ENCODE measurements at places on chromosomes 1 and 21. TPM values are rescaled to one million over a fixed set of nuclear protein-coding genes. Genes with fewer than 3 reads are reported as not detected.
A peak's percentile ranks its signal among the peaks of the same experiment; 100 is the strongest.

DNA sequence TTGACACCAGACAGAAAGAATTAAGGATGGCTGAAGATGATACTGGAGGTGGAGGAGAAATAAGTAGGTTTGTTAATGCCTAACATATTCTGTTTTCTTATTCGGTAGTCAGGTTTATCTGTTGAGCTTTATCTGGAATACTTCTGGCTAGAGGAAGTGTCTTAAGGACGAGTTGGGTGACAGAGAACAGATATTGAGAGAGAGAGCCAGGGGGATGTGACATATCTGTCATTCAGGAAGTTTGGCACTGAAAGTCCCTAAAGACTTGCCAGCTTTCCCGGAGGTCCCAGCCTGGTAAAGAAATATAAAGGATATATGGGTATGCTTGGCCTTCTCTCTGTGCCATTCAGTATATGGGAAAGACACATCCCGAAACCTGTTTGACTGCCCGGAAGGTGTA lies 280.6 kb downstream of the ZP4 start:
- no peak for DNase-seq

DNA sequence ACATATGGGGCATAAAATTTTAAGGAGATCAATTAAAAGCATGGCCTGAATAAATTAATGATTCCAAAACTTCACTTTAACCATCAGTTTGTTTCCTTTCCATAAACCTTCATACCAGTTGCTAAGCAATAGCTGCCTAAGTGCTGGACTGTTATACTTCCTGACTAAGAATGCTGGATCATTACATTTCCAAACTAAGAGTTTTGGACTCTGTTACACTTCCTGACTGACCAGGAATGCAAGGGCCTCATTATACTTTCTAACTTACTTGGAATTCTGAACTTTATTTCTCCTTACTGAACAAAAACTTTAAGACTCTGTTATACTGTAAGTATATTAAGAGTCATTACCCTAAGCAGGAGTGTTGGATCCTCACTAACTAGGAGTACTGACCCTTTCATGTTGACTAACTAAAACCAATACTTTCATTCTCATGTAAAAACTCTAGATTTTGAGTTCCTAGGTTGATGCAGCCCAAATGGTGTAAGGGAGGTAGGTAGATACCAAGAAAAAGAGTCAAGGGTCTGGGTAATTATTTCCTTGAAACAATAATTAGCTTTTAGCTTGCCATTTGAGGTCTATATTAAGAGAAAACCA lies 118.2 kb downstream of the FAF1 start:
- no peak for DNase-seq

GRCh38 chr1:157163273-157164127 lies 25.3 kb upstream of the ETV3 start:
- peak; percentile 85 for DNase-seq

DNA sequence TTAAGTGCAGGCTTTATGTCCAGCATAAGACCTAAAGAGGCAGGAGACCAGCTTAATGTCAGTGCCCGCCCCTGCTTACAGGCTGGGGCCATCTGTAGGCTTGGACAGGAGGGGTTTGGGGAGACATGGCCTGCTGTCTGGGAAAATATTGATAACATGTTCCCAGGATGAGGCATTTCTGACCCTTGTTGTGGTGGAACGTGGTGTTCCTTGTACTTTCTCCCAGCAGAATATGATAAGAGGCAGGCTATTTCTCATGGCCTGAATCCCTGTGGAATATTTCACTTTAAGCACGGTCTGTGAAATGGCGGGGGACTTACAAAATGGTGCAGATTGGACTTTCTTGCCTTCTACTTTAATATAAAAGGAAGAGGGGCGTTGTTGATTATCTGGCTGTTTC lies 41.9 kb upstream of the PLA2G5 start:
- no peak for DNase-seq

DNA sequence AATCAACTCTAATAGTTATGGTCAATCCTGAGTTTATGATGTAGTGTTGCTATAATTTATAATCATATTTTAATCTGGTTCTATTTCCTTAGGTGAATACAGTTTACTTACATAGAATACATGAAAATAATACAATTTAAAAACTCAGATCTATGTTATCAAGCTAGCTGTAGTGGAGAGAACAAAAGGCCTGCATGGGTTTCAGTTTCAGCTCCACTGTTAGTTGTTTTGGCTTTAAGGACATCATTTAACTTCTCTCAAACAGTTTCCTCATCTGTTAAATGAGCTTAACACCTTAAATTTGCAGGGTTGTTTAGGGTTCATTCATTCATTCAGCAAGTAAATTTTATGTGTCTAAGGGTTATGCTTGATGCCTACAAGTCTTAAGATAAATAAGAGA lies 98.4 kb upstream of the KIAA1614 start:
- no peak for DNase-seq

GRCh38 chr1:41382480-41383090 lies 21.4 kb downstream of the FOXO6 start:
- no peak for DNase-seq

GRCh38 chr1:49323925-49324540 lies 547.3 kb upstream of the BEND5 start:
- DNase-seq, result no peak

GRCh38 chr21:43779660-43780059 lies 3.6 kb upstream of the CSTB start:
- DNase-seq, result no peak

- no peak for DNase-seq
Observed at GRCh38 chr1:1922956-1923833, 4.1 kb upstream of the TMEM52 start.

DNA sequence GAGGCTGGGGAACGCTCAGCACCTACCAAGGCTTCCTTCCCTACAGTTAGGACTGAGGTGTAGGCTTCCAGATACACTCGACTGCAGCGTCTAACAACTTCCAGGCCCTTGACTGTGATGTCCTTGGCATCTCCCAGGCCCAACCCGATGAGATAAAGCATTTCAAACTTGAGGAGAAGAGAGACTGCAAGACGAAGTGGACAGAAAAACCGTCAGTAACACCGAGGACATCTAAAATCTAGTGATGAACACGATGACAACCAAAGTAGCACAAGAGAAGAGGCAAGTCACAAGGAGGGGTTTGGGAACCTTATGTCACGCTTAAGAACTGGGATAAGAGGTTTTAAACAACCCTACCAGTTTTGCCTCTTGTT lies 314 bp downstream of the DPH5 start:
- peak; percentile 20 for DNase-seq

GRCh38 chr1:68314151-68314780 lies 81.9 kb upstream of the WLS start:
- no peak for DNase-seq

GRCh38 chr1:21266119-21266774 lies 24.0 kb downstream of the ECE1 start:
- no peak for DNase-seq

GRCh38 chr1:34002810-34003209 lies 138.9 kb downstream of the HMGB4 start:
- DNase-seq, result no peak

GRCh38 chr1:210445931-210446330 lies 117.2 kb downstream of the HHAT start:
- no peak for DNase-seq

DNA sequence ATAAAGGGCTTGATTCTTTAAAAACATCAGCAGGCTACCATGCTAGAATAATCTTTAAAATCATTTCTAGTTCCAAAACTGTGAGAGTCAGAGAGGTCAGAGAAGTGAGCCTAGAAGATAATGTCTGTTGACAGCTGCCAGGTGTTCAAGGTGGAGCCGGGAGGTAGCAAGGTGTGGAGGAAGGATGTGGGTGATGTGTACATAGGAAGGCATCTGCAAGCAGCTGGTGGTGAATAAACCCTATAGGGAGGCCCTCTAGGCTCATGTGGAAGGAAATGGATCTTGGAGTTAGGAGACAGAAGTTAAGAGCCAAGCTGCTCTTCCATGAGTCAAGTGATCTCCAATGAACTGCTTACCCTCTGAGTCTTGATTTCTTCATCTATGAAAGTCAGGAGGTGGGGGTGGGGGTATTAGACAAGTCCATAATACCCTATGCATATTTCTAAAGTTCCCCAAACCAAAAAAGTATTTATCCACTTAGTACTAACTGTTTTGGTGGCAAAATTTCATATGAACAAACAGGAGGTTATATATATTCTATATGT lies 266.3 kb downstream of the RHOU start:
- DNase-seq, result no peak

GRCh38 chr1:117559985-117560384 lies 45.9 kb upstream of the TENT5C start:
- no peak for DNase-seq

- no peak for DNase-seq
Observed at GRCh38 chr1:38814984-38815464, 44.5 kb downstream of the RRAGC start.

- DNase-seq, result no peak
Observed at GRCh38 chr1:219788091-219788490, 140.3 kb downstream of the SLC30A10 start.

GRCh38 chr1:77387553-77387952 lies 105.7 kb downstream of the AK5 start:
- DNase-seq, result no peak

- no peak for DNase-seq
Observed at GRCh38 chr1:198933515-198934222, 294.8 kb downstream of the PTPRC start.

GRCh38 chr1:40696294-40696693 lies 4.8 kb downstream of the NFYC start:
- DNase-seq, result no peak

LRRC71 gene
- not detected for total RNA-seq

SPRR5 gene
- total RNA-seq, result not detected

ELAPOR1 gene
- 8.7 TPM for total RNA-seq

BSND gene
- total RNA-seq, result not detected

GPR37L1 gene
- total RNA-seq, result not detected

CD1B gene
- not detected for total RNA-seq

RUNX3 gene
- total RNA-seq, result 156 TPM

RXFP4 gene
- total RNA-seq, result not detected

UMODL1 gene
- not detected for total RNA-seq

KCNA3 gene
- total RNA-seq, result 20.0 TPM

NGF gene
- not detected for total RNA-seq

Data from activated CD4-positive, alpha-beta T cell treated with anti-CD3 and anti-CD28 coated beads for 36 hours (primary cell).